Fibroblast of the aortic adventitia (primary cell): ENCODE measurements at places on chromosomes 13 and 19. TPM values are rescaled to one million over a fixed set of nuclear protein-coding genes. Genes with fewer than 3 reads are reported as not detected.
A peak's percentile ranks its signal among the peaks of the same experiment; 100 is the strongest.

ZNF586 gene
- 13.7 and 15.0 TPM in 2 replicates for total RNA-seq

IGLON5 gene
- not detected in 2 replicates for total RNA-seq

- peak; percentile 0 for DNase-seq
Measured at GRCh38 chr13:105139380-105140285, 1395.8 kb downstream of the EFNB2 start.

GARIN5A gene
- not detected in 2 replicates for total RNA-seq

EXOC3L2 gene
- under 0.01 TPM in 1 of 2 replicates, not detected in the other for total RNA-seq

GRCh38 chr13:113451951-113452421 is 1.3 kb downstream of the ADPRHL1 start:
- peak; percentile 13 for DNase-seq

PSG7 gene
- 0.27 TPM in 1 of 2 replicates, not detected in the other for total RNA-seq

DNA sequence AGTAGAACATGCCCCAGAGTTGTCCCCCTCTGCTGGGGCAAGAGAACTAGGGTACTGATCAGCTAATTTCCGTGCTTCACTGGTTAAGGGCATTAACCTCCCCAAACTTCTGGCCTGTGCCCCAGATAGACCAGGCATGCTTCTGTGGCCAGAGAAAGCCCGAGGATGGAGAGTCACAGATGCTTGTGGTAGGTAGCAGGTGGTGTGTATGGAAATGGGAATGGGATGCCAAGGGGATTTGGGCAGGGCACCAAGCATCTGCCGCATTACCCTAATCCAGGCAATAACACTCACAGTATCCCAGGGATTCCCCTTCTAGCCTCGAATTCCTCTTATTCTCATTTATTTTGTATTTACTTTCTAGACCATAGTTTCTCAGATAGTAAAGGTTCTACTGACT is 124.8 kb upstream of the KLF12 start:
- no peak for DNase-seq

DNA sequence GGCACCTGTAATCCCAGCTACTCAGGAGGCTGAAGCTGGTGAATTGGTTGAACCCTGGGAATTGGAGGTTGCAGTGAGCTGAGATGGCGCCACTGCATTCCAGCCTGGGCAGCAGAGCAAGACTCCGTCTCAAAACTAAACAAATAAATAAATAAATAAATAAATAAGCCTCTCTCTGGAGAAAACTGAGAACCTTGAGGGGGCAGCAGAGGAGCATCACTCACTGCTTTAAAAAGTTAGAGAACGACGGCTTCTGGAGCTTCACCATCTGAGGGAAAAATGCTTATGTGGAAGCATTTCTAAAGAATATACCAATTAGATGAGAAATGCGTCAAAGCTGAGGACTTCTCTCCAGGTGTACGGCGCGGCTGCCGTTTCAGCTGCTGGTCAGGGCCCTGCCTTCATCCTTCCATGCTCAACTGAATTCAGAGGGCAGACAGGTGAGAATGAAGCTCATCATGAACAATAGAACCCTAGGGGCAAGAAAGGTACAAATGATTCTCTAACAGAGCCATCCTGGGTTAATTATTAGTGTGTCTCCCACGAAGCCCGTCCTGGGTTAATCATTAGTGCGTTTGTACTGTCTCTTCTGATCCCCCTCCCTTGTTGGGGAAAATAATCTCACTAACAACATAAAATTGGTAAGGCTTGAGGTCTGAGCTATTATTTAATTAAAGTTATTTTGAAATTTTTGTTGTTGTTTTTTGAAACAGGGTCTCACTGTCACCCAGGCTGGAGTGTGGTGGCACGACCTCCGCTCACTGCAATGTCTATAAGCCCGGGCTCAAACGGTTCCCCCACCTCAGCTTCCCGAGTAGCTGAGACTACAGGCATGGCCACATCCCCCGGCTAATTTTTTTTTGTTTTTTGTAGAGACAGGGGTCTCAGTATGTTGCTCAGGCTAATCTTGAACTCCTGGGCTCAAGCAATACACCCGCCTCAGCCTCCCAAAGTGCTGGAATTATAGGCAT is 80.1 kb downstream of the IPO5 start:
- peak; percentile 71 for DNase-seq

EPSTI1 gene
- 2.0 and 15.7 TPM in 2 replicates for total RNA-seq

LILRB1 gene
- total RNA-seq = not detected in 2 replicates

DNA sequence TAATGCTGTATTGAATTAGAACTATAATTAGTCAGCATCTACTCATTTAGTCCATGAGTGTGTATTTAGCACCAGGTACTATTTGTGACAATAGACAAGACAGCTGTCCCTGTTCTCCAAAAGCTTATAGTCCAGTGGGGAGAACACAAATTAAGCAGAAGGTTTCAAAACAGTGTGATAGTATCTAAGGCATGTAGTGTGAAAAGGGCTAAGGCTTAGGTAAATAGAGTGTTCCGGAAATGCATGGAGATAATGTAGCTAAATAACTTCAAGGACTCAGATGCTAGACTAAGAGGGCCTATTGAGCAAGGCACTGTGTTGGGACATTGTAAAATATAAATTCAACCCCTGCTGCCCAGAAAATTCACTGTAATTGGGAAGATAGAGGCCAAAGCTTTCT is 144.1 kb upstream of the MIR17HG start:
- DNase-seq = no peak

COL4A1 gene
- total RNA-seq = 43.7 and 258 TPM in 2 replicates

TMEM145 gene
- total RNA-seq = not detected in 2 replicates

PEG3 gene
- 0.18 and 0.49 TPM in 2 replicates for total RNA-seq

DNA sequence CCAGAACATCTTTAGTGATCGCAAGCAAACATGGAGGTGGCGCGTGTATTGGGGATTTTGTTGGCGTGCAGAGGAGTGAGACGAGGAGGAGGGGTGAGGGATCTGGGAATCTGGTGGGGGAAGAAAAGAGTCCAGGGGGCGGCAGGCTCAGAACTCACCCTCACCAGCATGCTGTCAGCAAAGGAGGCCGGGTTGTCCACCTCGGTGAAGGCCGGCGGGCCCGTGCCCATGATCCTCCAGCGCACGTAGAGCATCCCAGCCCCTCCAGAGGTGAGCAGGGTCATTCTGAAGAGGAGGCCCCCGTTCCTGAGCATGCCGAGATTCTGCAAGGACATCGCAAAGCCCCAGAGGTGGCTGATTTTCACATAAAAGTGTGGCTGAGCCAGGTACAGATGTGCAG is 37.2 kb downstream of the TMTC4 start:
- DNase-seq = no peak
